ENCODE measurements at places on chromosomes 2 and 18. TPM values are rescaled to one million over a fixed set of nuclear protein-coding genes. Genes with fewer than 3 reads are reported as not detected.

- no peak for DNase-seq
These were observed 150.8 kb downstream of the MEMO1 start for GRCh38 chr2:31859959-31860358.

DNA sequence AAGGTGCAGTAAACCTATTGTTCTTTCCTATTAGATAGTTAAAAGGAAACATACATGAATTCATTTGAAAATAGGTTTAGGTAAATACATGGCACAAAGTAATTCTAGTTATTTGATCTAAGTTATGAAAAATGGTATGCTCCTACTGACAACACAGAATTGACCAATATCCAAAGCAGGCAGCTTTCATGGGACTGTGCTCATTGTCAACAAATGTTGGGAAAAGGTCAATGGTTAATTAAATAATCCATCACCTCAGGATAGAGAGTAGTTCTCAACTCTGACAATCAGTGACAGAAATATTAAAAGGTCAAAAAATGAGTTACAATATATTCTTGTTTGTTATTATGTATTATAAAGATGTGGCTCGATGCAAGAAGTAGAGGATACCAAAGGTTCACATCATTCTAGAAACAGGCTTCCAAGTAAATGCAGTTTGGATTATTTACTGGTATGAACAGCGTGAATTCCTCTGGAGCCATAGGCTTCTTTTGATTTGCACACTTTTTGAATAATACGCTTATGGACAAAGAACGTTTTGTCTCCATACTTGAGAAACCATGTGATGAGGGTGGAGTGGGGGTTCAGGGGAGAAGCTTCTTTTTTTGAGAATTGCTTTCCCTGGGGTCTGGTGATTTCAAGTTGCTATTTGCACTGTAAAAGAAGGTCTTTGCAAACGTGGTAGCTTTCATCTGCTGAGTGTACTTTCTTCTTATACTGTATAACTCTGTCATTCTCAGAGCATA, 422.0 kb upstream of the ZEB2 start:
- DNase-seq: no peak

- DNase-seq: no peak
These were observed 13.5 kb downstream of the UBR3 start for GRCh38 chr2:169840747-169841142.

DNA sequence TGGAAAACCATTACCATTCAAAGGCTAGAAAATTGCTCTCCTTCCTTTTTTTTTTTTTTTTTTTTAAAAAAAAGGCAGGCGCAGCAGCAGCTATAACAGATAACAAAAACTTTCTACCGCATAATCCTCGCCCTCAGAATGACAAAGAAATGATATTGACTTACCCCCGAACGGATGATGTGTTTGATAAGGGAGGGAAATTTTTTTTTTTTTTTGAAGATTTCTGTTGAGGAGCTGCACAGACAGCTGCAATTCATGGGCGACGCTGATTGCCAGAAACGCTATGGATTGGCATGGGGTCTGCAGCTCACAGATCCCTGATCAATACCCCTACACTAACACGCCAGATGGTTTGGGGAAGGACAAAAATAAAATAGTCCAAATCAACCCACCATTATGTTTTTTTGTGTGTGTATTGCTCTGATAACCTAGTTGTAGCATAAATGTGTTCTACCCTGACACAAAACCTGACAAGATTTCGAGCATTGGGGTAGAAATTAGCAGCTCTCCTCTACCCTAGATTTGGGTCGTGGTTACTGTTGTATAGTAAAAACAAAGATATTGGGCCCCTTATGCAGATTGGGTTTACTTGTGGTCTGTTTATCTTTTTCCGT, 3.6 kb upstream of the ONECUT2 start:
- DNase-seq: no peak

DNA sequence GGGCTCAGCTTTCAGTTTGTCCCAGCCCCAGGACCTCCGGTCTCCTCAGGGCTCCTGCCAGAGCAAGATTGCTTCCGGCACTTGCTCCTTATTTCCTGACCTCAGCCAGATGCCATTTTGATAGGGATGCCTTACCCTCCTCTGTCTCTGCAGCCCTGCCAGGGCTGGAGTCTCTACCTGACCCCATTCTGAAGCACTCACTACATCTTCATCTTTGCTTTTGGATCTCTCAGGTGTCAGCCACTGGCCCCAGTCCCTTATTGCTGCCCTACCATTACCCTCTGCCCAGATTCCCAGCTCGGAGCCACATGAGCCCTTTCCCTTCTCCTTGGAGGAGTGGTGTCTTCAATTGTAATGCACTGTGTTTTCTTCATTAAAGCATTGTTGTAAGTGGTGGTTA, 17.1 kb downstream of the OSBPL6 start:
- no peak for DNase-seq

DNA sequence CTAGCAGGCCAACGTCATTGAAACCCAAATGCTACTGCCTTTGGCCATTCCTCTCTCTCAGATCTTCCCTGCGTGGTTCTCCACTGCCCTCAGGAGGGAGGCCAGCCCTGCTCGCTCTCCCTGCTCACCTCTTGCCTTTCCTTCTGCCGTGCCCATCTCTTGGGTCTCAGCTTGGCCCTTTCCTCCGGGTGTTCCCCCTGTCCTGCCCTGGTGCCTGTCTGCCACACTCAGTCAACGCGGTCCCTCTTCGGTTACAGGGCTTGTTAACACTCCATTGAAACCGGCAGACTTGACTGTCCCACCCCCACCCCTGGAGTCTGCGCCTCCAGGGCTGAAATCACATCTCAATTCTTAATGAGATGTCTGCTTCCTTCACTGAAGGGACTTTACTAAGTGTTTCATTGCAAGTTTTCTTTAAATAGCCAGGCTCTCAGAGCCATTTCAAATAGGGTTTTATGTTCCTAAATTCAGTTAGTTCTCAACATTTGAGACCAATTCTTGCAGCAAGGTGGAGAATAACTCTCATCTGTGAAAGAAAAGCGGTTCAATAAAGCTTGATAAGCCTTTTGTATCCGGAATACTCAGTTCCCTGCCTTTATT, 237.6 kb downstream of the DYSF start:
- DNase-seq: no peak

DNA sequence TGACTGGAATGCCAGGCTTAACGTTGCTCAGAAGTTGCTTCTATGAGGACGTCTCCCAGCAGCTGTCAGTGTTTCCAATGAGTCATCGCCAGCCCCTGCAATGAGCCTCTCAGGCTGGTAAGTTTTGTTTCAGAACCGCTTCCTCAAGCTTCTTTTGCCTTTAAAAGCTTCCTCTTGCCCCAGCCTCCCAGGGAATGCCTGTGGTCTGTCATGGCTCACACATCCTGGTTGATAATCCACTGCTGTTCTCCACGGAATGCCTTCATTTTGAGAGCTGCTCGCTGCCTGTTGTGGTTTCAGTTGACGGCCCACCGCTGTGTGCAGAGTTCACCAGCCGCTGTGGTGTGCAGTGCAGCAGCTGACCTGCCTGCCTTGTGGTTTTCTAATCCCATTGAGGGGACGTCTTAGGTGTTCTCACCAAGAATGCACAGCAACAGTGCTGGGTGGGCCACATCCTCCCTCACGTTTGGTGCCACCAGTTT, 96.4 kb downstream of the RTP5 start:
- peak; percentile 51 for DNase-seq

GRCh38 chr2:141468761-141469160, 662.1 kb downstream of the LRP1B start:
- DNase-seq: peak; percentile 47

- no peak for DNase-seq
These were observed 9.4 kb upstream of the SLC38A11 start for GRCh38 chr2:164964700-164965099.

DNA sequence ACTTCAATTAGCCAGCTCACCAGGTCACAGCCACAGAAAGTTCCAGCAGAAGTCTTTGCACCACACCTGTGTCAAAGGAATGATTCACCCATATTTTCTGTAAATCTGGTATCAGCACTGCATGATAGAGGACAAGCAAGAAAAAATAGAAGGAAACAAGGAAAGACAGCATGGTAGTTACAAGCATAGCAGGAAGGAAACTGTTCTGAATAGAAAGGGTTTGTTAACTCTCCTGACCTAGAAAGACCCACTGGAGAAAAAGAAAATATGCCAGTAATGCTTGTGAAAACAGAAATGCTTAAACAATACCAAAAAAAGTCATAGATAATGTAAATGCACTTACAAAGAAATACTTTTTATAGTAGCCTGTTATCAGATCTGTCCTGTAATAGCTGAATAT, 40.8 kb downstream of the SCRN3 start:
- DNase-seq: no peak

DNA sequence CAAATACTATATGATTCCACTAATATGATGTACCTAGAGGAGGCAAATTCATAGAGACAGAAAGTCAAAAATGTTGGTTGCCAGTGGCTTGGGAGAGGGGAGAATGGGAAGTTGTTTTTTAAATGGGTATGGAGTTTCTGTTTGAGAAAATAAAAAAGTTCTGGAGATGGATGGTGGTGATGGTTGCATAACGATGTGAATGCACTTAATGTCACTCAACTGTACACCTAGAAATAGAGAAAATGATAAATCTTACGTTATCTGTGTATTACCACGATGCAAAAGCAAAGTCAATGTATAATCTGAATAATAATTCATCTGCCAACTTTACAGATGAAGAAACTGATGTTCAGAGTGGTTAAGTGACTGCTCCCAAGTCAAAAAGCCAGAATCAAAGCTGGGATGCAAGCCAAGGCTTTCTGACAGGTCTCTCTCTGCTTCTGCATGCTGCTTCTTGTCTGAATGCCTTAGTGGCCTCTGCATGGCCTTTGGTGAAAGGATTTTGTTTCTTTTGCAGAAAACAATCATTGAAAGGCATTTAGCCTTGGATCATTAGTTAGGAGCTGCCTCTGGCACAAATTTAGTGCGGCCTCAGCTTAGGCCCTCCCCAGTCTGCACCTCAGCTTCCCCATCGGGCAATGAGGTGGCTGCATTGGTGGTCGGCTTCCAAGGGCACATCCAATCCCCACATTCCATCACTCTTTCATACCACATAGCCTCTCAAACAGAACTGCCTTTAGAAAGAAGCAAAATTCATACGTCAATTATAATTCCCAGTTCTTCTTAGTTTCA, 46.5 kb upstream of the MYCN start:
- DNase-seq: no peak

GRCh38 chr2:3141696-3142095, 235.9 kb downstream of the EIPR1 start:
- no peak for DNase-seq

GRCh38 chr18:45100321-45101105, 419.8 kb downstream of the SETBP1 start:
- DNase-seq: no peak

GRCh38 chr18:79782566-79783308, 15.0 kb upstream of the KCNG2 start:
- DNase-seq: no peak

SCN9A gene
- total RNA-seq: 6.8 TPM

DSG2 gene
- total RNA-seq: 103 TPM

ACTG2 gene
- 2,669 TPM for total RNA-seq

C2orf15 gene
- 5.8 TPM for total RNA-seq

OBSL1 gene
- total RNA-seq: 57.8 TPM
